Lung (tissue), 17 donors: ENCODE measurements at places on chromosomes 11 and 22. TPM values are rescaled to one million over a fixed set of nuclear protein-coding genes. Genes with fewer than 3 reads are reported as not detected.

The MS4A4E gene
- total RNA-seq, result 3.9 TPM

The DNAJC4 gene
- 34.1 TPM for total RNA-seq

The HSCB gene
- 11.2 TPM for total RNA-seq

The GRIK4 gene
- 4.9 TPM for total RNA-seq

DNA sequence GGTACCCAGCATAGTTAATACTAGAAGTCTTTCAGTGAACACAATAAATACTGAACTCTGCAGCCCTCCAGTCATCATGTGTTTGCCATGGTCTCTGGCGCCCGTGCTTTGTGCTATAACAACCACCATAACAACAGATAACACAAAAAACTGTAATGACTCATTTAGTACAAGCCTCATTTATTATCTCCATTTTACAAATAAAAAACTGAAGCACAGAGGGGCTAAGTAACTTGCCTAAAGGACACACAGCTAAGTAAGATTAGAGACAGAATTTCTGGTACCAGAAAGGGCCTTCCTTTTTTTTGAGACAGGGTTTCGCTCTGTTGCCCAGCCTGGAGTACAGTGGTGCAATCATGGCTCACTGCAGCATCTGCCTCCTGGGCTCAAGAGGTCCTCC, 19.5 kb downstream of the RBFOX2 start:
- no peak for DNase-seq

GRCh38 chr11:10728154-10728553, 22.9 kb upstream of the CTR9 start:
- H3K27ac ChIP-seq, result no peak overlapping the region
- no peaks in the 10 kb centered on the region for H3K36me3 ChIP-seq
- peaks cover 3% of the 10 kb centered on the region for H3K4me1 ChIP-seq
- no peak for DNase-seq
- no peaks in the 10 kb centered on the region for H3K27me3 ChIP-seq
- H3K4me3 ChIP-seq, result no peak overlapping the region

DNA sequence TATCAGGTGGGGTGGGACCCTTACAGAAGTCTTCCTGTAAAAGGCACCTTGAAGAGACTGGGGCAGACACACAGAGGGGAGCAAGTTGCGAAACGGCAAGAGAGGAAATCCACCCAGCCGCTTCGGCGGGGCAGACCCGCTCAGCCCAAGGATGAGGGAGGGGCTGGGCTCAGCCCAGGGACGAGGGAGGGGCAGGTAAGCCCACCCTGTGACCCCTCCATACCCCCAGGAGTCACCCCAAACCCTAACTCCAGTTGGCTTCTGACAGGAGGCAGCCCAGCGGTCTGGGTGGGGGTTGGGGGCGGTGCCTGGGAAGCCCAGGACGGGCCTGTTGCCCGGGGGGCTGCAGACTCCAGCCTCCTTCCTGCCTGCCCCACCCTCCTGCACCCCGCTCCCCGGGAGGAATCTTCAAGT, 965 bp downstream of the OSBPL5 start:
- no peaks in the 10 kb centered on the region for H3K36me3 ChIP-seq
- H3K4me3 ChIP-seq, result peak overlapping the region; percentile 78
- H3K27ac ChIP-seq, result peak overlapping the region; percentile 54
- DNase-seq, result peak; percentile 41
- H3K27me3 ChIP-seq, result no peaks in the 10 kb centered on the region

GRCh38 chr11:120527111-120527761, 15.7 kb downstream of the GRIK4 start:
- peak; percentile 83 for DNase-seq
- no peak overlapping the region for H3K4me3 ChIP-seq
- H3K27ac ChIP-seq, result no peak overlapping the region
- no peaks in the 10 kb centered on the region for H3K4me1 ChIP-seq
- H3K36me3 ChIP-seq, result no peaks in the 10 kb centered on the region

DNA sequence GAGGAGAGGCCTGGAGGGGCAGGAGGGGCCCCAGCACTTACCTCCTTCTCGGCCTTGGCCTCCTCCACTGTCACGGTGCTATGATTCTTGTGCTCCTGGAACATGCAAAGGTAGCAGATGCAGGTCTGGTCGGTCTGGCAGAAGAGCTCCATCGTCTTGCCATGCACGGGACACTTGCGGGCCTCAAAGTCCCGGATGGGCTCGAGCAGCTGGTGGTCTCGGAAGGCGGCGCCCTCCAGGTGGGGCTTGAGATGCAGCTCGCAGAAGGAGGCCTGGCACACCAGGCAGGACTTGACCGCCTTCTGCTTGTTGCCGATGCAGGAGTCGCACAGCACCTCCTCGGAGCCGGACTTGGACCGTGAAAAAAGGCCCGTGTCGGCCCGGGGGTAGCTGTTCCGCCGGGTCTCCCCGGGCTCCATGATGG, 714 bp downstream of the TRIM29 start:
- no peaks in the 10 kb centered on the region for H3K27me3 ChIP-seq
- DNase-seq, result no peak
- no peak overlapping the region for H3K27ac ChIP-seq
- no peaks in the 10 kb centered on the region for H3K36me3 ChIP-seq
- no peak overlapping the region for H3K4me3 ChIP-seq

- peaks cover 22% of the 10 kb centered on the region for H3K4me1 ChIP-seq
- peak overlapping the region; percentile 37 for H3K27ac ChIP-seq
- no peak overlapping the region for H3K4me3 ChIP-seq
- H3K36me3 ChIP-seq, result peaks cover 4% of the 10 kb centered on the region
- H3K27me3 ChIP-seq, result no peaks in the 10 kb centered on the region
Observed at GRCh38 chr11:64874308-64875240, 3.8 kb downstream of the EHD1 start.

DNA sequence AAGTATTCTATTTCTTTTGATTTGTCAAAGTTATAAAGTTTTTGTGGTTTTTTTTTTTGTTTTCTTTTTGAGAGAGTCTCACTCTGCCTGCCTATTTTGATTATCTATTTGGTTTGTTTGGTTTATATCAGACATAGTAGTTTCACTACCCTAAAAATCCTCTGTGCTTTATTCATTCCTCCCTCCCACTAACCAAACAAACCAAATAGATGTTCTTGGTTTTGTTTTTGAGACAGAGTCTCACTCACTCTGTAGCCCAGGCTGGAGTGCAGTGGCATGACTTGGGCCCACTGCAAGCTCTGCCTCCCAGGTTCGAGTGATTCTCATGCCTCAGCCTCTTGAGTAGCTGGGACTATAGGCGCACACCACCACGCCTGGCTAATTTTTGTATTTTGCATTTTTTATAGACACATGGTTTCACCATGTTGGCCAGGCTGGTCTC, 67.9 kb downstream of the ENTHD1 start:
- peaks cover 8% of the 10 kb centered on the region for H3K27me3 ChIP-seq
- H3K4me1 ChIP-seq, result no peaks in the 10 kb centered on the region
- no peak for DNase-seq

GRCh38 chr11:84564867-84565184, 1062.3 kb downstream of the DLG2 start:
- no peak overlapping the region for H3K27ac ChIP-seq
- DNase-seq, result no peak
- H3K36me3 ChIP-seq, result no peaks in the 10 kb centered on the region
- H3K4me3 ChIP-seq, result no peak overlapping the region
- no peaks in the 10 kb centered on the region for H3K4me1 ChIP-seq
- no peaks in the 10 kb centered on the region for H3K27me3 ChIP-seq

- H3K4me3 ChIP-seq, result no peak overlapping the region
- H3K27ac ChIP-seq, result no peak overlapping the region
- no peak for DNase-seq
- no peaks in the 10 kb centered on the region for H3K36me3 ChIP-seq
Observed at GRCh38 chr22:28841111-28841510, 40.7 kb upstream of the XBP1 start.
